Osteocyte (in vitro differentiated cells): ENCODE measurements at places on chromosomes 12 and 14.
A peak's percentile ranks its signal among the peaks of the same experiment; 100 is the strongest.

DNA sequence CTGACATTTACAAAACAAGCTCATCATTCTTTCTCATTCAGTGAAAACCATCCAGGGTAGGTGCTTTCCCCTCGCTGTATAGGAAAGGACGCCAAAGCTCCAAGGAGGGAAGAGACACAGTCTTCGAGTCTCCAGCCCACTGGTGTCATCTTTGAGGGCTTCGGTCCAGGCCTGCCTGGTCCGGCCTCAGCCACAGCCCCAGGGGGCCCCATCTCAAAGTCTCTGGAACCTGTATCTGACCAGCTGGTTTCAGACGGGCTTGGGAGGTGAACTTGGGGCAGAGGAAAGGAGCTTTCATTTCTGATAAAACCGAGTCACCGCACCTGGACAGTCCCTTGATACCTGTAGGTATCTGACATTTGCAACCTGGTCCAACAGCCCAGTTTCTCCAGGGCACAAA lies 229.5 kb upstream of the RTL1 start:
- DNase-seq: no peak

- DNase-seq: no peak
Measured at GRCh38 chr14:77582511-77582910, 33.9 kb downstream of the SPTLC2 start.

- peak; percentile 23 for DNase-seq
Measured at GRCh38 chr12:110344657-110345056, 58.9 kb downstream of the ANAPC7 start.

DNA sequence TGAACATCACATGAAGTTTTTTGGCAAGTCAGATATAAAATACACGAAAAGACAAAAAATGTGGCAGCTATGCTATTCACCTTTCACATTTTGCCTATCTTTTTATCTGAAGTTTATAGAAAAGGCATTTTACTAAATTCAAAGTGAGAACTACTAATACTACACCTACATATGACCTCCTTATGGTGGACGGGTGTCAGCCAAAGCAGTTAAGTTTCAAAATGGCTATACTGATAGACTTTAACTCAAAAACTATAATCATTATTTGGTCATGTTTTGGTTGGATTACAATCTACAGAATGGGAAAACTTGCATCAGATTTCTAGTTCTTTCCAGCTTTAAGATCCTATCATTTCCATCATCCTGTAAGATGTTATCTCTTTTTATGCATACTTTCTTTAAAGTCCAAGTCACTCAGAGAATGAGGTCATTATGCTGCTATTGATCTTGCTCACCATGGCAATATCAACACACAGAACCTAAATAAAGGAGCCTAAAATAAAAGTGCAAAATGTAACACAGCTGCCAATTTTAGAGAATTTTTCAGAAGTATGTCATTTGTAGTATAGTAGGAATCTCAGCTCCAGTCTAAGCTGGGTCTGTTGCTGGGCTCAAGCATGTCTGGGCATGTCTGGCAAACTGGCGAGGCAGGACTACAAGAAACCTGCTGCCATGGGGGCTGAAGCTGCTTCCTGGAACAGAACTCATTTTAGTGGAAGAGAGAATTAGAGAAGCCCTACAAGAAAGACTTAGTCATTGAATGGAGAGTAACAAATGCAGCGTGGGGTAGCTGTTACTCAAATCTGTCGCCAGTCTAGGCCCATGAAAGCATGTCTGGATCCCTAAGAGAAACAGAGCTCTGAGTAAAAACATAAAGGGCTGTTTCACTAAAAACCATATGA lies 7.6 kb upstream of the AEBP2 start:
- no peak for DNase-seq

GRCh38 chr14:93183596-93184317 lies 940 bp downstream of the MOAP1 start:
- no peak for DNase-seq

GRCh38 chr14:66503532-66503931 lies 4.4 kb upstream of the GPHN start:
- DNase-seq: no peak

DNA sequence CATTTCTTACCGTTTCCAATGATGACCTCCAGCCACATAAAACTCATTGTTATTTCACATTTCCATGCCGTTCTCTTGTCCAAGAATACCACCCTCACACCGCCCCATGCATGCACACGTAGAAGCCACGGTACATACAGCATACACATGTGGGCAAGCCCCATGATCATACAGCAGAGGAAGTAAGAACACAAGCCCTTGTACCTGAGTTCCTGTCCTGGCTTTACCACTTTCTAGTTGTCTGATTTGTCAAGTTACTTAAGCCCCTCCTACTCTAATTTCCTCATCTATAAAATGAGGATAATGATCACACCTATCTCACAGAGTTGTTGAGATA lies 59.9 kb downstream of the DUSP16 start:
- no peak for DNase-seq

- no peak for DNase-seq
Measured at GRCh38 chr14:74656964-74657363, 44.9 kb upstream of the LTBP2 start.

DNA sequence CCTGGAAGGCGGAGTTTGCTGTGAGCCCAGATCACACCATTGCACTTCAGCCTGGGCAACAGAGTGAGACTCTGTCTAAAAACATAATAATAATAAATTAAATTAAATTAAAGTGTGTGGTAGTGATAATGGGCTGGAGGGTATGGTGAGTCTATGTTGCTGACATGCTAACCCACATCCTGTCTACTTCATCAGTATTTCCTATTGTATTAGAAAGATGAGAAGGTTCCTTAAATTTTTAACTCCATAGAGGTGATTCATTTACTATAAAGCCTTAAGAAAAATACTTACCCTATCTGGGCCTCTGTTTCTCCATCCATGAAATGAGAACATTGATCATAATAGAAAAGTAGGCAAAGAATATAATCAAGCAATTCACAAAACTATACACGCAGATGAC lies 280.5 kb downstream of the FBXL14 start:
- no peak for DNase-seq

DNA sequence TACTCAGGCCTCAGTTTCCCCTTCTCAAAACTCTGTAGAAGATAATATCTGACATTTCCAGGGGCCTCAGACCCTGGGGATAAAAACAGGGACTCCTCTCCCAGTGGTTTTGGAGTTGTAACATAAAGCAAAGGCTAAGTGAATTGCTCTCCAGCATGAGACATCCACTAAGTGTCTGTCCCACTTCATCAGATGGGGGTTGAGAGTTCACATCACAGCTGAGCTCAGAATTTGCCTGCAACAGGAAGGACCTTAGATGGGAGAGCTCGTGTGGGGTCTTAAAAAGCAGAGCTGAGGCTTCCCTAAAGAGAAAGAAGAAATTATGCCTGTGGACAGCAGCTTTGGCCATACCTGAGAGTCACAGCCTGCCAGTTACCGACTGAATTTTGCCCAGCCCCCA lies 61.1 kb downstream of the TBX5 start:
- no peak for DNase-seq

GRCh38 chr14:71250791-71251190 lies 343.5 kb downstream of the PCNX1 start:
- DNase-seq: no peak

GRCh38 chr12:12533238-12533829 lies 29.3 kb downstream of the DUSP16 start:
- no peak for DNase-seq

DNA sequence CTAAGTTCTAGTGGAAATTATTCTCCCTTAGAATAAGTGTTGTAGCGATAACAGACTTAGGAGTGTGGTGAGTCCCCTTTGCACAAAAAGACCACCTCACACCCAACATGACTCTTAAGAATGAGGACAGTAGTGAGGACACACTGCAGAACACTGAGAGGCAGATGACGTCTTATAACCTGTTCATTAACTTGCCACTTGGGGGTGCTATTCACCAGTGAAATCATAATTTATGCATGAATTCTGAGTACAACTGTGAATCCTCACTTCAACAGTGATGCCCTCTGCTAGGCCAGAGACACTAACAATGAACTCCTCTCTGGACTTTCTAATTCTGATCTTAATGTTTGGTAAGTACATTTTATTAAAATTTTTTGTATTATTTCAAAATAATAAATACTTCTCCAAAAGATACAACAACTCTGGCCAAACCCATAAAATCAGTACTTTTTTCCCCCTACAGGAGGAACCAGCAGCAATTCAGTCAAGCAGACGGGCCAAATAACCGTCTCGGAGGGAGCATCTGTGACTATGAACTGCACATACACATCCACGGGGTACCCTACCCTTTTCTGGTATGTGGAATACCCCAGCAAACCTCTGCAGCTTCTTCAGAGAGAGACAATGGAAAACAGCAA lies 274.7 kb downstream of the DAD1 start:
- DNase-seq: no peak

DNA sequence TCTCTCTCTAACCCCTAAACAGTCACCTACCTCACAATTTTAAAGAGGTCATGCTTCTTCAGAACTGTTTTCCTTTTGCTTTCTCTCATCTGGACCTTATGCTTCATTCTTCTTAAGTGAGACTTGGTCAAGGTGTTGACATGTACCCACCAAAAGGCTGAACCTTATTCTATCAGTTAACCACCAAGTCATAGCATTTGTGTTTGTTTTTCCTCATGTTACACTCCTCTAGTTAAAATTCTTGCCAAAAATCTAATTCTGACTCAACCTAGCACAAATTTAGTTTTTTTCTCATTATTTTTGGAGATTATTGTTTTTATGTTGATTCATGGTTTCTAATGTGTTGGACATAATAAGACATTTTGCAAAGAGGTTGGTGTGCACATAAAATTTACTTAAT lies 578.6 kb downstream of the SLC16A7 start:
- no peak for DNase-seq

- DNase-seq: no peak
Measured at GRCh38 chr12:91139286-91139685, 28.0 kb upstream of the LUM start.

DNA sequence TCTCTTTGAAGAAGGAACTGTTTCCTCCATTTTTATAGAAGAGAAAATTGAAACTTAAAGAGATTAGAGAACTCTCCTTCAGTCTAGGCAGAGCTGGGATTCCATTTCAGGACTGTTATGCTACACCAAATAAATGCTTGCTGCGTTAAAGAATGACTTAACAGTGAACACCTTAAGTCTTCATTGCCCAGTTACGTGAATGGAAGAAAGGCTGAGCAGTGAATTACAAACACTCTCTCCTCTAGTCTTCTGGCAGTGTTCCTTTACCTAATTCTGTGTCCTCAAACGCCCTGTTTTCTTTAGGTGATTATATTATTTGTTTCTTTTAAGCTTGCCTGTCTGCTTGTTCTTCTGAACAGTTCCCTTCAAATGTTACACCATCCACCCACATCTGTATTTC lies 59.7 kb downstream of the RCOR1 start:
- DNase-seq: no peak

GRCh38 chr14:22047115-22047514 lies 373.5 kb upstream of the OR4E1 start:
- no peak for DNase-seq

DNA sequence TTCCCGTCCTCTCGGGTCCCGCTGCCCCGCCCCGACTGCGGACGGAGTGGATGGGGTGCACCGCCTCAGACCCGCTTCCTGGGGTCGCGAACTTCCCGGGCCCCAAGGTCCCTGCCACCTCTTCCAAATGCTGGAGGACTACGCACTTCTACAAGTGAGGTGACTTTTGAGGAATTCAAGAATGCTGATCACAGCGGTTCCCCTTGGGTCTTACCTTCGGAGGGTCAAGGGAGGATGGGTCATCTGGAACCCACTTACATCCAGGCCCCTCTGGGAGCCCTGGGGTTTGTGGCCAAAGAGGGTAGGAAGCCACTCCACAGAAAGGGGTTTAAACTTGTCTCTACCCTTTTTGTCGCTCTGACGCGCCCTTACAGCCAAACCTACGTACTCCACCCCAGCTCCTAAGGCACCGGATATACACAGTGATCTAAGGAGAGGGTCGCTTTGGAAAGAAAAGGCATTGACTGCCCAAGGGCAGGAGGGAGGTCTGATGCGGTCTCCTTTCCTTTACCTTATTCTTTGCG lies 532 bp upstream of the PRKD1 start:
- no peak for DNase-seq

GRCh38 chr12:80217011-80217535 lies 117.7 kb downstream of the OTOGL start:
- DNase-seq: no peak

DNA sequence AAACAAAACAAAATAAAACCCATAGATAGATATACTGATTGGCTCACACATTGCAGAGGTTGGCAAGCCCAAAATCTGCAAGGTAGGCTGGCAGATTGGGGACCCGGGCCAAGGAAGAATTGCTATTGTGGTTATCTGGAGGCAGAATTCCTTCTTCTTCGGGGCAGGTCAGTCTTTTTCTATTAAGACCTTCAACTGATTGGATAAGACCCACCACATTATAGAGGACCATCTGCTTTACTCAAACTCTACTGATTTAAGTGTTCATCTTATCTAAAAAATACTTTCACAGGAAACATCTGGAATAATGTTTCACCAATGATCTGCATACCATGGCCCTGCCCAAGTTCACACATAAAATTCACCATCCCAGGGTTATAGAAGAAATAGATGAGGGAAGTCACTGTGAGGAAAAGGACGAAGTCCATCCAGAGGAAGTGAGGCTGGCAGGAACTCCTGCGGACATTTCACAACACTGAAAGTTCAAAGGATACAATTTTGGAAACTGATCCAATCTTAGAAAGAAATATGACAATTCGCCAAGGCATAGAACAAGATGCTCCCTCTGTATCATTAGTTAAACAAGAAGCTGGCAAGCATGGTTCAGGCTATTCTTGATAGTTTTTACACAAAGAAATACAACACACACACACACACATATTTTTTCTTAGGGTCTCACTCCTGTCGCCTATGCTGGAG lies 127.6 kb upstream of the MED13L start:
- no peak for DNase-seq

DNA sequence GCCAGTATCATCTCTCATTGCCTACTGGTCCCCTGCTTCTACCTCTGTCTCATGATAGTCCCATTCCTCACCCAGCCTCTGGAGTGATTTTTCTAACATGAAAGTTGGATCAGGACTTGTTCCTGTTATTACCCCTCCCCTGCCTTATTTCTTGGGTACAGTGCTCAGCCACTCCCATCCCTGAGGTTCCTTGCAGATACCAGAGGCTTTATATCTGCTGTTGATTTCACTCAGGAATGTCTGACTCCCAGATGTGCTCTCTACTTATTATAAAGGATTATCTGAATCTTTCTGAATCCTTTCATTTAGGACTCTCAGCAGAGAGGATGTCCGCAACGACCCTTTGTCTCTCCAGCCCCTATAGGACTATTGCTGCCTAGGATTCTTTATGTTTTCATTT lies 111.2 kb downstream of the LRRK2 start:
- no peak for DNase-seq

DNA sequence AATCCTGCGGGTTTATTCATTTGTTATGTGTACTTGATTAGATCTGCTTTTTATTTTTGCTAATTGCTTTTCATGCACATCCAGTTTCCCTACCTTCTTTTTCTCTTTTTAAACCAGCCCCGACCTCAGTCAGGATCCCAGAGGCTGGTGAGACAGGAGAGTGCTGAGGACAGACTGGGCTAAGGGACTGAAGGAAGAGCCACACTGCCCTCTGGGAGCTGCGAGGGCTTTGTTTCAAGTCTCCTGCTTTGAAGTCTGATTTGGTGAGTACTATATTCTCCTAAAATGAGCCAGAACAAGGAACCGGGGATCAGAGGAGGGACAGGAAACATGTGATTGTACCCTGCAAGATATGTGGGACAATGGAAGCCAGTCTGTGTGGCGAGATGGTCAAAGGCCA lies 23.9 kb downstream of the PRICKLE1 start:
- no peak for DNase-seq

GRCh38 chr12:51465491-51465890 lies 40.9 kb downstream of the SLC4A8 start:
- DNase-seq: no peak

GRCh38 chr12:389142-390096 lies at the start of gene KDM5A:
KDM5A (minus strand) TSS chr12:389320; CDS start chr12:389091, 229 bp downstream.
- peak; percentile 96 for DNase-seq
